Kidney epithelial cell (primary cell): ENCODE measurements at places on chromosomes 4 and X.

DNA sequence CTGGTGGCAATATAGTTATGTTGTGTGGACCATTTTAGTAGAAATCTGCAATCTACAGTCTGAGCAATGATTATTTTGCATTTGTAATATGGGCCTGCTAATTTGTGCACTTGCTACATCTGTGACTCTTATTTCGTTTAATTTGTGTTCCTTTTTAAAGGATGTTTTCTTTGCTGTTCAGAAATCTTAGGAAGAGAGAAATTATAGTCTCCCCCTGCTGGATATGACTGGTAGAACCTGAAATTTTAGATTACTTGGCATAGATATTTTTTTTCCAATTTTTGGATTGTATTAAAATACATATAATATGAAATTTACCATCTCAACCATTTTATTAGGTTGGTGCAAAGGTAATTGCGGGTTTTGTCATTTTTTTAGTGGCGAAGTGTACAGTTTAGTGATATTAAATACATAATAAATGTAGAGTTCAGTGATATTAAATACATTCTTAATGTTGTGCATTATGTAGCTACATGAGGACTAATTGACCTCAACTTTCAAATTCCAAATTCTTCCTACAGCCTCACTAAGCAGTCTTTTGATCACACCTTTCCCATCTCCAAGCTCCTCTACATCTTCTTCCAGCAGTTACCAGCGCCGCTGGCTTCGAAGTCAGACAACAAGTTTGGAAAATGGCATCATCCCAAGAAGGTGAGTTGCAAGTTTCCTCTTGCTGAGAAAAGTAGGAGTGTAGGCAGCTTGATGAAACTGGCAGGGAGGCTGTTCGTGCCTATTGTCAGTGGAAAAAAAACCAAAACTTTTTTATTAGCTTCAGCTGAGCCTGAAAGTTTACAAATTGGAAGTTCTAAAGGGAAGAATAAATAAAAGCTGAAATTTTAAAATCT lies 82.2 kb downstream of the FNIP2 start:
- DNase-seq: no peak

DNA sequence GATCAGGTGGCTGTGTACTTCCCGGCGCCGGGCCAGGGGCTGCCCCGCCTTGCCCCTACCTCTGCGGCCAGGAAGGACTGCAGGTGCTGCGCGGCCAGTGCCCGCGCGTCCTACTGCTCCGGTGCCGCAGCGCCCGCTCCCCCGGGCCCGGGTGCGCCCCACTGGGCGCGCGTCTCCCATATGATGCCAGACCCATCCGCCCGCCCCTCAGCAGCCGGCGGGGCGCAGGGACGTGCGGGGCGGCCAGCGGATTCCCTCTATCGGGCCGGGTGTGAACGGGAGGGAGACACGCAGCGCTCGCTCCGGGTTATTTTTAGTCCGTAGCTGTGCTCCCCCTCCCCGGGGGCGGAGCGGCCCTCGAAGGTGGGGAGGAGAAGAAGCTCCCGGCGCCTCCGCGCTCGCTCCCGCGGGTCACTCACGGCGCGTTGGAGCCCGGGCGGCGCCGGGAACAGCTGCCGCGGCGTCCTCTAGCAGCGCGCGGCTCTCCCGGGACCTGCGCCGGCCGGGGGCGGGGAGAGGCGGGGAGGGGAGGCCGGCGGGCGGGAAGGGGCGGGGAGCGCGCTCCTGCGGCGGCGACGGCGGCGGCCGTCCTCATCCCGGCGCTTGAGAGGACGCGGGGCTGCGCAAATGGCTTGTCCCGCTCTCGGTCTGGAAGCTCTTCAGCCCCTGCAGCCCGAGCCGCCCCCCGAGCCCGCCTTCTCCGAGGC lies 103.6 kb downstream of the UCHL1 start:
- DNase-seq: no peak

DNA sequence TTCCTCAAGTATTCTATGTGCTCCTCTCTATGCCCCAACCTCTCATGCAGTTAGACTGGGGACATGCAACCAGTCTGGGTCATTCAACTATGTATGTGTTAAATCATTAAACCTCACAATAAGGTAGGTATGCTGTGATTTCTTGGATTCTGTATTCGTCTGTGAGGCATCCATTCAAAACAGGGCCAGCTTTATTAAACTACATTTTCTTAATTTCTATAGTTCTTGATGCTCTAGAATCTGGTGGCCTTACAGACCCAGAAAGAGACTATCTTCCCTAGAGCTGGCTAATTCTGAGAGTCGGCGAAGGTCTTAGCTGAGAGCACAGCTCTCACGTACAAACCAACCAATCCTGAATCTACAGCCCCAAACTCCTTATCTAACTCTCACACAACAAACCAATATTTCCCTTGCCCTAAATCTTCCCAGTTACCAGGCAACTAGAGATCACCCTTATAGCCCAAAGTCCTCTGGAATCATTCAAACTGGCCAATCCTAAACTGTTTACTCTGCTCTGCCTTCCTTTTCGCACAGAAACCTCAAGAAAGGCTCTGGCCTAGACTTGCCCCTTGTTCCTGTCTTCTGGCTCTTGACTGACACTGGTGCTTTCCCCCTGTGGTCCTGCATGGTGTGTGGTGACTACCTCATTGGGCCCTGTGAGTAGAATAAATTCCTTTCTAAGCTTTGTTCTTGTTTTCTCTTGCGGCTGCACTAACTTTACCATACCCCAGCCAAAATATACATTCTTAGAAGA lies 203.5 kb upstream of the TET2 start:
- DNase-seq: no peak

- DNase-seq: no peak
Measured at GRCh38 chr4:175947117-175947722, 118.4 kb upstream of the WDR17 start.

DNA sequence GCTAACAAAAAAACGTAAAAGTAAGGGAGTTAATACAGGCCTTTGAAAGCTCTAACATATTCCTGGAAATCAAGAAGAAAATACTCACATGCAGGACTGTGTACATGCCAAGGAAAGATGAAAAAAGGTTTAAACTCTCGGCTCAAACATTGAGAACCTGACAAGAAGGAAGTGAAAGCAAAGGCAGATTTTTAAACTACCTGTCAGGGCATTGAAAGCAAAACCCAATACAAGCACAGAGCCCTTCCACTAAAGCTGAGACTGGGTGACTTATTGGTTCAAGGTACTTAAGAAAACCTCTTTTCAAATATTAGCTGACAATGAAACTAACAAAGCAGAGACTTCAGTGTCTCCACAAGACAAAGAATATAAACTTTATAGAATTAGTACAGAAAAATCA lies 313.0 kb upstream of the GRID2 start:
- DNase-seq: no peak

- DNase-seq: no peak
Measured at GRCh38 chrX:141958675-141959074, 55.0 kb downstream of the MAGEC1 start.

GRCh38 chr4:3213661-3214250 lies 35.2 kb upstream of the MSANTD1 start:
- DNase-seq: no peak

GRCh38 chrX:7071390-7071789 lies 76.1 kb upstream of the STS start:
- DNase-seq: no peak

DNA sequence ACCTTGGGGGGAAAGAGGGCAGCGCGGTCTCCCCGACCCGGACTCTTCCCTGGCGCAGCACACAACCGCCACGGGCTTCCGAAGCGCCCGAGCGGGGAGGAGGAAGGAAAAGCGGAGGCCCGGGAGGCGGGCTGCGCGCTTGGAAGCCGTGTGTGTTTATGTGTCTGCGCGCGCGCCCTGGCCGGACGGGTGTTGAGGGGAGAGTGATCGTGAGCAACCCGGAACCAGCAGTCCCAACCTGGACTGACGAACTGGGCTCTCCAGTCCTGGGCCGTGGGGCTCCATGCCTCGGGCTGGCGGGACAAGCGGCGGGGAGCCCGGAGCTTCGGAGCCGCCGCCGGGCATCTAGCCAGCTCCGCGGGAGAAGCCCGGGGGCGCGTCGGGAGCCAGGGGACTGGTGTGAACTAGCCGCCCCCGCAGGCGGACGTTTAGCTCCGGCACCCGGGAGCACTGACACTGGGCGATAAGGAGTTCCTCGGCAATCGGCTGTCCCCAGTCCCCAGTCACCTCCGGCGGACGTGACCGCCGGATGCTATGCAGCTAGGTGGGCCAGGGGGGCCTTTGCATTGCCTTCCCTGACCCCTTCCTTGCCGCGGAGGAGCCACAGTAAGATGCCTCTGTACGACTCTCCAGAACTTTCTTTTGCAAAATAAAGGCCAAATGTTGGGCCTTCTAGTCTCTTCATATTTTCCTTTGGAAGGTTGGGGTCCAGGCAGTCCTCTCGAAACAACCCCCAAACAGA lies 74.8 kb upstream of the BCOR start:
- no peak for DNase-seq

DNA sequence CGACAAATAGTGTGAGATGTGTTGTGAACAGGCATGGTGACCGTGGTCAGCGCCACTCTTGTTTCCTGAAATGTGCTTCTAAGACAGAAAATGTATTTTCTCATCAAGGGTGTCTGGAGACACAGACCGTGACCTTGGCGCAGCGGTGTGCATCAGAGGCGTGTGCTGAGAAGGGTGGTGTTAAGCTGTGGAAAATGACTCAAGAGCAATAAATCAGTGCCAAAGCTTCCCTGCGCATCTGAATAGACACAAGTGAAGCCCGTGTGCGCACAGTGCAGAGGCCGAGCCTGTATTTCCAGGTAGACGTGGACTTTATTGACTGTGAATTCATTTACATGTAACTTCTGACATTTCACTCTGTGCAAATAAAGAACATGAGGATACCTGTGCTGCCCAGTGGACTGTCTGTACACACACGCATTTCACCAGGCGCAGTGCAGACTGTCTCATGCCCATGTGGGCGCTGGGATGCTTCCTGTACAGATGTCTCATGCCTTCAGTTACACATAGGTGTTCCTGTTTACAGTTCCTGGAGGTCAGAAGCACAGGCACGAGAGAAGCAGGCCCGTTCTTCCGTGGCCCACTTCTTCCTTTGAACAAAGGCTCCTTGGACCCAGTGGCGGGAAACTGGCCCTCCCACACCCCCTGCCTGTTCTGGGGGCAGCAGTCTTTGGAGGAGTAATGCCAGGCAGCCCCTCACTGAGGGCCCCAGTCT lies 31.9 kb downstream of the NSG1 start:
- DNase-seq: peak; percentile 10

GRCh38 chr4:38980903-38981676 lies 51.1 kb downstream of the TMEM156 start:
- peak; percentile 56 for DNase-seq

DNA sequence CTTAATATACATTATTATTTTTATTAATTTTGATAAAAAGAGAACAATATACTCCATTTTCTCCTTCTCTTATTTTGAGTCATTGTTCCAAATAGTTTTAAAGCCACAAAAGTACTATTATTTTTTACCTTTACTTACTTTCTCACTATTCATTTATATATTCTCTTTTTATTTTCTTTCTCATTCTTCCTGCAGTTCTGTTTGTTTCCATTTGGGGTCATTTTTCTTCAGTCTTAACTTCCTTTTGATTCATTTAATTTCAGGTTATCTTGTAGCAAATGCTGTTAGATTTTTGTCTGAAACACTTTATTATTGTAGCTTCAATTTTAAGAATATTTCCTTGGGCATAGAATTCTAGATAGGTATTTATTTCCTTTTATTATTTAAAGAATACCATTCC lies 438.6 kb upstream of the EPHA5 start:
- DNase-seq: no peak

DNA sequence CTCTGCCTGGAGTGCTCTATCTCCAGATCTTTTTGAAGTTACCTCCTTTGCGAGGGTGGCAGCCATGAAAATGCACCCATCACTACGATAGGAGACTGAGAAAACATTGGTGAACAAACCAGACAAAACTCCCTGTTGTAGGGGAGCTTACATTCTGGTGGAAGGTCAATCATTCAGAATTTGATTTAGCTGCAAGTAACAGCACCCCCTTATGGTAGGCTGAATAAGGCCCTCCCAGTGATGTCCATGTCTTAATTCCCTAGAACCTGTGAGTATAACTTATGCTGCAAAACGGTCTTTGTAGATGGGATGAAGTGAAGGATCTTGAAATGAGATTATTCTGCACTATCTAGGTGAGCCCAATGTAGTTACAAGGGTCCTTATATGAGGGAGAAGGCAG lies 5.6 kb upstream of the TEC start:
- DNase-seq: no peak

- no peak for DNase-seq
Measured at GRCh38 chr4:185276036-185276435, 66.6 kb downstream of the SNX25 start.

DNA sequence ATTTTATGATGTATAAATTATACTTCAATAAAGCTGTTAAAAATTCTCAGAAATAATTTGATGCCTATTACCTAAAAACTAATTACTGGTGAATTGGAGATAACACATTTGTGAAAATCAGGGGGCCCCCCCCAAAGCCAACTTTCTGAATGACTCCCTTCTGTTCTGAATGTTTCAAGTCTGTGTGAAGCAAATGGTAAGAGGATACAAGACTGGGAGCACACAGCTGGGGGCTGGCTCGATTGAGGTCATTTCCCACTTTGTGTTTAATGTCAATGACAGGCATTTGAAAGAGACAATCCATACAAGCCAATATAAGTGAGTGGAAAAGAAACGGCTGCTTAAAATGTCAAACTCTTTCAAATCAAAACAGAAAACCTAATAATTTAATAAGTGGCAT lies 155.8 kb downstream of the SH2D1A start:
- no peak for DNase-seq

GRCh38 chr4:139740121-139740520 lies 74.5 kb downstream of the MGST2 start:
- DNase-seq: no peak

DNA sequence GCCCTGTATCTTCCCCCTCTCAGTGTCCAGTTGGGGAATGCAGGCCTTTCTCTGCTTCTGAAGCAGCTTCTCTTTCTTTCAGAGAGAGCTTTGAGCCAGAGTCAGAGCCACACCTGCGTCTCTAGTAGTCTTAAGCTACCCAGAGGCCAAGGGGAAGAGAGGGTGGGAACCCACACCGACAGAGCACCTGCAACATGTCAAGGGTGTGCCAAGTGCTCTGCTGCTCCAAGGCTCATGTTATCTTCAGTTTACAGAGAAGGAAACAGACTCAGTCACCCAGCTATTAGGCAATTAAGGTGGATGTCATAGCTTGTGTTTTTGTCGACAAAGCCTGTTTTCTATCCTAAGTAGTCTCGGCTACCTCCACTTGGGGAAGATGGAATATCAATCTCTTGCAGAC lies 22.7 kb upstream of the RNF212 start:
- no peak for DNase-seq

DNA sequence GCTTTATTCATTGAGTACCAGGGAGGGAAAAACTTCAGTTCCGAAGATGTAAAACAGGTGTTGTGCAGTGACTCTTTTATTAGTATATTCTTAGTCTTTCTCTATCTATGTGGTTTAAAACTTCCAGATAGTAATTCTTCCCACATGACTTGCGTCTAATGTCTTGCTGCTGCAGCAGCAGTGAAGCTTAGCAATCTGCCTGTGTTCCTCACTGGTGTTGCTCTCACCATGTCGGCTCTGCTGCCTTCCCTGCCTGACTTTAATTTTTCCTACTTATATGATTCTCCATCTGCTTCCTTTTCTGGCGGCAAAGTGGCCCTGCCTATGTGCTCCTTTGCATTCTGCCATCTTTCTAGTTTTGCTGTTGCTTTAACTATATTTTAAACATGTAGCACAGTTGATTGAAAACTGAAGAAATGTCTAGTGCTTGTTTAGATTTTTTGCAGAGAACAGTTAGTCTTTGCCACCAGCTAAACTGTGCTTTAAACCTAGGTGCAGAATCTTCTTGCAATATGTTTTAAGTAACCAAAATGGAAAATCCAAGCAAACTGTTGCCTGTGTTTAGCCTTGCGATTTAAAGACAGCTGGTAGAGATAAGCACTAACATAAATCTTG lies 1934.2 kb upstream of the IGFBP7 start:
- DNase-seq: no peak

GRCh38 chr4:38128478-38129459 lies 168.6 kb downstream of the PTTG2 start:
- no peak for DNase-seq

- no peak for DNase-seq
Measured at GRCh38 chr4:158793021-158793420, 24.2 kb downstream of the FNIP2 start.
